Stimulated activated CD4-positive, alpha-beta T cell treated with anti-CD3 and anti-CD28 coated beads, TNF-alpha, amount 100 ng/mL, for 1 hour (primary cell): ENCODE measurements at places on chromosomes 1 and 21.

GRCh38 chr1:245863566-245864184, 643.4 kb downstream of the SMYD3 start:
- no peak for DNase-seq

DNA sequence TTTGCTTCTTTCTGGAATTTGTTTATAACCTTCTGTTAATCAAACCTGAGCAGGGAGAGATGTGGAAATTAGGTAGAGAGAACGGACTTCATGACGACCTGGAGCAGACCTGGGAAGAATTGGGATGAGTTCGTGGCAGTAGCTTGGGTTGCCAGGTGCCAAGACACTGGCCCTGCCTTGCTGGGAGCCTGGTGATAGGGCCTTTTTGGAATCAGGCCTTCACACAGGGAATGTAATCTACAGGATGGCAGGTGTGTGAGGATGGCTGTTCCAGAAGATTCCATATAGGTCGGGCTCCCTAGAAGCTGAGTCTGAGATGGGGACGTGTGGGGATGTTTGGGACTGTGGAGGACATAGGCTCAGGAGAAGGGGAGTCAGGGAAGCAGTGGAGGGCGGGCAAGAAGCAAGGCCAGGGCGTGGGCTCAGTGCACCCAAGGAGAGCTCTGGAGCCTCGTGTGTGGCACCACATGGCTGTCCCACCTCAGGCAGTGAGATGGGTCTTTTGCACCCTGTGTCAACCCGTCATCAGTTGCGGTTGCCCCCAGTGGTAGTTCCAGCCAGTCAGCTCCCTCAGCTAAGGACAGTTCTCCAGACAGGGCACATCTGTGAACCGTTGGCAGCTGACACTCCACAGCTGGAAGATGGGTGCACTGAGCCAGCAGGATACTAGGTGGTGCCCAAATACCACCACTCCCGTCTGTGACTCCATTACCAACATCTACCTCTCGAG, 395.9 kb downstream of the MATN1 start:
- DNase-seq, result no peak

- DNase-seq, result no peak
Measured at GRCh38 chr21:35376406-35377135, 327.5 kb upstream of the RUNX1 start.

DNA sequence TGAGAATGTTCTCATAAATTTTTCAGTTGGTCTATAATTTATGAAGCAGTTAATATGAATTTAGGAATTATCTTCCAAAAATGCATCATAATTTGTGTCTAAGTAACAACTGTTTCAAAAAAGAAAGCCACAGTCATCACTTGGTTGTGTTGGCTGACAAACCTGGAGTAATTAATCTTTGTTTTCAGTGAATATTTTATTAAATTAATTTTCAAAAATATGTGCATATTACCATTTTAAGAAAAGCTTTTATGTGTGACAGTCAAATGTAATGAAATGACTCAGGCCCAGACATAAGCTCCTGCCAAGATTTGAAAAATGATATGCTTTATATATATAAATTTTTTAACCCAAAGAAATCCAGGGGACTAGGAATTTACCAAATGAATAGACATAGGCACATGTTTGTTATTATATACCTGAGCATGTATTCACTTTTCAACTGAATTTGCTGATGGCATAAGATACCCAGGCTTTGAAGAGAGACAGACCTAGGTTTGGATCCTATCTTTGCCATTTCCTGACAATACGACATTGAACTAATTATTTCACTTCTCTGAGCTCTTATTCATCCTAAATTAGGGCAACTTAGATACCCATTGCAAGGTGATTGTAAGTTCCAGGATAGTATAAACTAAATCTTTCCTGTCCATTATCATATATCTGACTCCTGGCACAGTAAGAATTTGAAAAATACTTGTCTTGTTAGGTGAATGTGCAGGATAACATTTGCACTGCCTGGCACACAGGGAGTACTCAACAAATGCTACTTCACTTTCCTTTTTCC, 729.5 kb upstream of the ADGRL2 start:
- no peak for DNase-seq

DNA sequence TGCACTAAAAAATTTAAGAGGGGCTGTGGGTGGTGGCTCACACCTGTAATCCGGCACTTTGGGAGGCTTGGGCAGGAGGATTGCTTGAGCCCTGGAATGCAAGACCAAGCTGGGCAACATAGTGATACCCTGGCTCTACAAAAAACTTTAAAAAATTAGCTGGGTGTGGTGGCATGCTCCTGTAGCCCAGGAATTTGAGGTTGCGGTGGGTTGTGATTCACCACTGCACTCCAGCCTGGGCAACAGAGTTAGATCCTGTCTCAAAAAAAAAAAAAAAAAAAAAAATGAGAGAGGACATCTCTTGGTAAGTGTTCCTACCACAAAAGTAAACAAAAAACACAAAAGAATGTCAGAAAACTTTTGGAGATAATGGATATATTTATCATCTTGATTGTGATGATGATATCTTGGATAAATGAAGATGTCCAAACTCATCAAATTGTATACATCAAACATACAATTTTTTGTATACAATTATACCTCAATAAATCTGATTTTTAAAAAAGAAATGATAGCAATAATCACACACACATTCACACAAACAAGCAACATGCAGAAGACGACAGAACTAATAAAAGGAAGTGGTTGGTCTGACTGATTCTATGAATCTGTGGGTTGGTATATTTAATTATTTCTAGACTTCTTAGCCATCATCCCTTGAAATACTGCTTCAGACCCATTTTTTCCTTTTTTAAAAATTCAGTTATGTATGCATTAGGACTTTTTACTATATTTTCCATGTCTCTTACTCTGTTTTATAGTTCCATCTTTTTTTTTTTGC, 465.9 kb downstream of the PLA2G4A start:
- DNase-seq, result no peak

DNA sequence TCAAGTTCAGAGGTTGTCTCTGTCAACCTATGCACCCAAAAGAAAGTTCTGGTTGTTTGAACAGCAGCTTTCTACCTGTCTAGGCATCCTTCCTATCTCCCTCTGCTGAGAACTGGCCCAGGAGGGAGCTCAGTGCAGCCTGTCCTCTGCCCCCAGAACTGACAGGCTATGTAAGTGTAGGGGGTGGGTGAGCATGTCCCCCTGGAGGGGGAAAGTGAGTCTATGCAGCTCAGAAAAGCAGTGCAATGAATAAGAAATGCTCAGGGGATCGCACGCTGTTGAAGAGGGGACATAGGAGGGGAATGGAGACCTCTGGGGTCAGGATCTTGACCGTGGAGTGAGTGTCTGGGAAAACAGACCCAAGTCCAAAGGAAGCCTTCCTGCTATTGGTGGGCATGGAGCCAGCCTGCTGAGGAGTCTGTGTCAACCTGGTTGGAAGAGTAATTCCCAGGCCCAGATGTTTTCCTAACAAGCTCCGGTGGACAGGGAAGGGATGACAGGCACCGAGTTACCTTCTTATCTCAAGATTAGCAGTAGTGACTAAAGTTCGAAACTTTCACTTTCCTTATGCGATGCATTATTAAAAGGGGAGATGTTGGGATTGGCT, 26.1 kb upstream of the FHAD1 start:
- DNase-seq, result no peak

GRCh38 chr1:99956755-99957154, 13.0 kb upstream of the SLC35A3 start:
- no peak for DNase-seq

GRCh38 chr1:47575855-47576757, 138.3 kb downstream of the FOXD2 start:
- no peak for DNase-seq

DNA sequence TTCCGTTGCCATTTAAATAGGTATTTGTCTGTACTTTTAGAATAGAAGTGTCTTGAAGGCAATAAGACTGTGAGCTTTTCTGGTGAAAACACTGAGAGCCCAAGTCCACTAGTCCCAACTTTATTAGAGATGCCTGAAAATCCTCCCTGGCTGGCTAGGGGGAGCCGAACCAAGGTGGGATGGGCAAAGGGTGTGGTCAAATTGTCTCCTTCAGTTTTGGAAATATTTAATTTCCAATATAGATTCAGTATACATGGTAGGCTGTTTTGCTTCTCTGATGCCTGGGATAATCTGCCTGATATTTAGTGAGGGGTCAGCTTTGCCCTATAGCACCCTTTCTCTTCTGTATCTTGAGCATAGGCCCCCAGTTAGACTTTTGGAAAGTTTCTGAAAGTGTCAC, 3.5 kb downstream of the ROR1 start:
- DNase-seq, result no peak

DNA sequence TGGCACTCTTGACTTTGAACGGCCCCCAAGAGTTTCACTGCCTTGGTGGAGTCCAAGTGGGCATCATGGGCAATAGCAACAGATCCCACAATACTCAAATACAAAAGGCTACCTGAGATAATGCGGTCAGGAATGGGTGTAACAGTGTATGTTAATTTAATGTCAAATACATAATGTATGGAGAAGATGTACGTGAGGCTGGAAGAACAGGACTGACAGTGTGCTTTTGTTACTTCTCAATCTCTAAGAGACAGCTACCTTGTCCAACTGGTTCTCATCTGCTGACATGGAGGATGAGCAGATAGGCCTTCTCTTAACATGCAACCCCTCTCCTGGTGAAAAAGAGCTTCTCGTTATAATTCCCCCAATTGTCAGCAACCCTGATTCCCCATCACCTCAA, 167.2 kb downstream of the APP start:
- DNase-seq, result no peak

GRCh38 chr1:150508982-150509381, 1.1 kb downstream of the ECM1 start:
- DNase-seq, result no peak

DNA sequence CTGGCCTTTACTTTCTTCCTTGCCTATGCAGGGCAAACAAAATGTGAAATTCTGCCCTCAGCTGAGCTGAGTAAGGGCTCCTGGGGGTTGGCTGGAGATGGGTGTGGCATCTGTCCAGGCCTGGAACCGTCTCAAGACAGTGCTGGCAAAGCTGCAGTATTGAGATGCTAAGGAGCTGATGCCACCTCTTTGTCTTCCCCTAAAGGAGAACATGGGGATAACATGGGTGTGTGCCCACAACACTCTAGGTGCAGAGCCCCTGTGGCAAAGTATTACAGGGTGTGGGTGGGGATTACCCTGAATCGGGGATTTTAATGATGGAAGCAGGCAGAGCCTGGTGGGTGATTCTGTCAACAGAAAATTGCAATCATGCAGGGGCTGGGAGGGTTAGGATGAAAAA, 2.5 kb upstream of the ST3GAL3 start:
- DNase-seq, result no peak

- DNase-seq, result no peak
Measured at GRCh38 chr1:39825432-39825941, 36.8 kb upstream of the BMP8B start.

GRCh38 chr1:51675177-51675780, 58.4 kb downstream of the OSBPL9 start:
- no peak for DNase-seq

GRCh38 chr1:185811073-185811709, 77.0 kb downstream of the HMCN1 start:
- DNase-seq, result no peak

GRCh38 chr1:115463347-115463746, 125.3 kb upstream of the NGF start:
- no peak for DNase-seq

DNA sequence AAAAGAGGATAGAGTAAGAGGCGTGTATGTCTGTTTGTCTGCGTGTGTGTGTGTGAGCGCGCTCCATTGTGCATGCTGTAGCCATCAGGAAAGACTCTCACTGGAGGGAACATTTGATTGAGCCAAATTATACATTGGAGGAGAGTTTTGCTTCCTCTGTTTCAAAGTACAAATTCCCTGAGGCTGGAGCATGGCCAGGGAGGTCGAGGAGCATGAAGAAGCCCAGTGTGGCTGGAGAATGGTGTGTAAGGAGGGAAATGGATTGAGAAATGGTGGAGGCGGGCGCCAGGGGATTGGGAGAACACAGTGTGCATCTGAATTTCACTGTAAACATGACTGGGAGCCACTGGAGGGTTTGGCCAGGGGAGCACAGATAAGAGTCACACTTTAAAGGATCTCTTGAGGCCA, 22.1 kb upstream of the EFNA1 start:
- no peak for DNase-seq

DNA sequence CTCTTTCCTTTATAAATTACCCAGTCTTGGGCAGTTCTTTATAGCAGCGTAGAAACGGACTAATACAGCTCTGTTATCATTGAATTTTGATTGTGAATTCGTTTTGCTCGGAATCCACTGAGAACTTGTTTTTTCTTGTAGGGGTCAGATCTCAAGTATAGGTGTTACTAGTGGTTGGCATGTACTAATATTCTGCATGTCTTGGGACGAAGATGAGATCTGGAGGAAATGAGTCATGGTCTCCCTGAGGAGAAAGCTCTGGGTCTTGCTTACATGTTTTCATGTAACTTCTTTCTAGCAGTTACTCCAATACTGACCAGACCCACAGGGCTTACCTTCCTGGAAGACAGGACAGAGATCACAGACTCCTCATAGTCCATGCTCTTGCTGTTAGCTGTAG, 30.3 kb downstream of the ZSCAN20 start:
- DNase-seq, result no peak

DNA sequence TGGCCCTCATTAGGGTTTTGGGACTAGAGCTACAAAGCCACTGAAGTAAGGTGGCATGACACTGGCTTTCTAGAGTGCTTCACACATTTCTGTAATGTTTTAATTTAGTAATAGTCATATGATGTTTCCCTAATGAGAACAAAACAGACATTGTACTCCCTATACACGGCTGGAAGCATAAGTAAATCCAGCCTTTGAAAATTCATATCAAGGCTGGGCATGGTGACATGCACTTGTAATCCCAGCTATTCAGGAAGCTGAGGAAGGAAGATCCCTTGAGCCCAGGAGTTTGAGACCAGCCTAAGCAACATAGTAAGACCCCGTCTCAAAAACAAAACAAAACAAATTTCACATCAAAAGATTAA, 7.4 kb downstream of the USP48 start:
- DNase-seq, result no peak

GRCh38 chr21:18398843-18399242, 4.7 kb downstream of the TMPRSS15 start:
- DNase-seq, result no peak

DNA sequence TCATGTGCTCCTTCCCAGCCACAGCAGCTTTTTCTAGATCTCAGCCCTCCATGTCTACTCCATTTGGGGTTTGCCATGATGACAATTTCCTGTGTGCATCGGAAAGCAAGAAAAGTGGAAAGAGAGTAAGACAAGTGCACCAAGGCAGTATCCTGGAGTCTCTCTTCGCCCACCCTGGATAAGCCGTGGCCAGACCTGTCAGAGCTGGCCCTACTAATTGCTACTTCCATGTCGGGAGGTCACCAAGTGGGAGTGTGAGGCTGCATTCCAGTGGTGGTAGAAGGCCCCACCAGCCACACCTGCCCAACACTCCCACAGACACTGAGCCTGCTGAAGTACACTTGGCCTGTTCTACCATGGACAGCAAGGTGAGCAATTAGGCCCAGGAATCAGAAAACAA, 14.0 kb upstream of the LORICRIN start:
- DNase-seq, result no peak

GRCh38 chr1:98794196-98794886, 132.8 kb downstream of the SNX7 start:
- peak; percentile 2 for DNase-seq

DNA sequence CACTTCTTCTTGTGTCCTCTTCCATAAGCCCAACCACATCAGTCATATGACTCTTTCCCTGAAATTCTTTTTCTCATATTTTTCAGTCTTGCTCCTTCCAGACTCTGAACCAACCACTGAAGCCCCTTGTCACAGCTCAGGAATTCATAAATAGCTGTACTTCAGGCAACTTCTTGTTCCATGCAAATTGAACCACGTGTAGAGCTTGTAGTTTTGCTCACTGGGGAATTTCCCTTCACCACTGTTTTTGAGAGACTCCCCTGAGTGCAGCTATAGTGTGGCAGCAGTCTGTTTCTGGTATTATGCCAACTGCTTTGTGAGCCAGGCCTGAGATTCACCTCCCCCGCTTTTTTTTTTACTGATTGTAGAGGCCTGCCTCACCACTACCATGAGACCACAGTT, 150.3 kb upstream of the SPAG17 start:
- DNase-seq, result no peak
